Right lung (tissue), 10 donors: ENCODE measurements at places on chromosomes 3 and 15. TPM values are rescaled to one million over a fixed set of nuclear protein-coding genes. Genes with fewer than 3 reads are reported as not detected.

ALDH1A3 gene
- 0.76 TPM for polyA plus RNA-seq

GRCh38 chr15:76976572-76977270 lies 18.2 kb upstream of the PSTPIP1 start:
- DNase-seq: no peak

DNA sequence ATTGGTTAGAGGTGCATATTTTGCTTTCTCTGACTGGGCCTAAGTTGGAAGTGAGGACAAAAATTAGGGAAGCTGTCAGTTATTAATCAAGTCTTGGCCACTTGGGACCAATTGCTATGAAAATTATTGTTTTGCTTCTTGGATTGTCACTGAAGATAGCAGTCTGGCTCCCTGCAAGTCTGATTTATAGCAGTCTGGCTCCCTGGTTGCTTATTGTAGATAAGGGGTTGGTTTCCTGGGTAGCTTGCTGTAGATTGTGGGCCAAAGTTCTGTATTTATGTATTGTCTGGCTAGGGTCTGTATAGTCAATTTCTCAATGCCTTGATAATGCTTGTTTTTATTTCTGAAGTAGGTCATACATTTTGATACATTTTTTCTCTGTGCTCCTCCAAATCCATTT lies 13.3 kb upstream of the DRD3 start:
- no peak for DNase-seq

DNA sequence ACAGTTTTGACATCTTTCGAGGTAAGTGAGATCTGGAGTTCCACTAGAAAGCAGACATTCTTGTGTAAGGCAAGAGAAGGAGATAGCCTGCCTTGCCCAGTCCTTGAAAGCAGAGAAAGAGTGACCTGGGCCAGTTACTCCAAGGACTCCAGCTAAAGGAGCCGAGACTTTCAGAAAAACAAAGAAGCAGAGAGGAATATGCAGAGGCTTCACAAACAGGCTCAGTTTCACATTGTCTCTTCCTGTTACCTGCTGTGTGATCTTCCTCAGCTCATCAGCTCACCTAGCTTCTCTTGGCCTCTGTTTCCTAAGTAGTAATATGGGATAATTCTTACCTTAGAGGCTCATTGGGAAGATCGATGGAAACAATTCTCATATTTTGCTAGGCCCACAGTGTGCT lies 81.0 kb downstream of the CDC25A start:
- no peak for DNase-seq

DNA sequence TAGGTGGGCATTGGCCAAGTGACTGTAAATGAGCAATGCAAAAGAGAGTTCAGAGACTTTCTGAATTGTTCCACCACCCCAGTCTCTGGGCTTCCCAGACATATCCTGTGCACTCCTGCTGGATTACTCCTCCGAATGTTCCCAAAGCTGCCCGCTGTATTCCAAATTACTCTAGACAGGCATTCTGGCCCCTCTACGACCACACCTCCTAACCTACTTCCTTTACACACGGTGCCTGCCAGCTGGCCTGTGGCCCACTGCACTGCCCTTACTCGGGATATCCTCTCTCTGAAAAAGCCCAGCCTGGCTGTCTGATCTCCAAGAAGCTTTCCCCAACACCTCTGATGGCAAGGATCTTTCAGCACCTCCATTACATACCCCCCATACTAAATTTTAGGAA lies 66.6 kb downstream of the DUT start:
- no peak for DNase-seq

DNA sequence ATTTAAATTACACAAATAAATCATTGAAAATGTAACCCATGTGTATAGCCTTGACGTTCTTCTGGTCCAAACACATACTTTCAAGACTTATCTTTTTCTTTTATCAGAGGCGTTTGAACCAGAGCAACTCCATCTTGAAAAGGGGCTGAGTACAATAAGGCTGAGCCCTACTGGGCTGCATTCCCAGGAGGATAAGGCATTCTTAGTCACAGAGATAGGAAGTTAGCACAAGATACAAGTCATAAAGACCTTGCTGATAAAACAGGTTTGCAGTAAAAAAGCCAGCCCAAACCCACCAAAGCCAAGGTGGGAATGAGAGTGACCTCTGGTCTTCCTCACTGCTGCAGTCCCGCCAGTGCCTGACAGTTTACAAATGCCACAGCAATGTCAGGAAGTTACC lies 101.0 kb upstream of the IGSF10 start:
- DNase-seq: no peak
